ENCODE measurements at places on chromosomes 1 and 21. TPM values are rescaled to one million over a fixed set of nuclear protein-coding genes. Genes with fewer than 3 reads are reported as not detected.

The CCT3 gene
- 497 TPM for total RNA-seq

DNA sequence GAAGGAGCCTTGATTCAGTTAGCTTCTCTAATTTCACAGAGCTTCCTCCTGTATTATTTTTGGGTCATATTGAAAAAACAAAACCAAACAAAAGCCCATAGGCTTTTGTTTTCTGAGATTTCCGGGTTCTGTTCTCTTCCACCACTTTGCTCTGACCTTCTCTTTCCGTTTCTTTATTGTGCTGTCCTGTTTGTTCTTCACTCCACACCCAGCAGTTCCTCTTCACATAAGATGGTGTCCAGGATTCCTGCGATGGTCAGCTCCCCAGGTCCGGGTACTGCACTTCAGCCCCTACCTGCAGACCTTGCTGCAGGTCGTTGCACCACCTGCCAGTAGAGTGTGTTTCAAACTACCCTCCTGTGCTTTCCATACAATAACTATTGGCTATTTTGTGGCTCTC lies 44.6 kb downstream of the GLUL start:
- DNase-seq: no peak

- DNase-seq: peak; percentile 65
Observed at GRCh38 chr1:18955441-18956192, 859 bp downstream of the IFFO2 start.

DNA sequence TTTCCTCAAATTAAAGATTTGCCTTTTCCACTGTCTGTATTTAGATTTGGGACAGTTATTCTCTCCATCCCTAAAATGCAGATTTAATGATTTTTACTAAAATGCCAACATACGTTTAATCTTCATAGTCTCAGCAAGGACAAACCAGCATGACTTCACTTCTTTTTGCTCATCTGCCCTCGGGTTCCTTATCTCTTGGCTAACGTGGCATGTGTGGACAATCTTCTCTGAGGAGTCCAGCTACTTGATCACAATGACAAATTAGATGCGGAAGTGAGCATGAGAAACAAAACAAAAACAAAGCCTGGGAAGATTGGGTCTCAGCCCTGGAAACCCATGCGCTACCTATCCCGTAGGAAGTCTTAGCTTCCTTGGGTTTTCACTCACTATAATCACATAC lies 1.0 kb downstream of the MRAP start:
- no peak for DNase-seq

- DNase-seq: peak; percentile 49
Observed at GRCh38 chr1:15417059-15417934, 7.6 kb downstream of the EFHD2 start.

The ABCA4 gene
- total RNA-seq: not detected

GRCh38 chr1:203126866-203127665 lies 460 bp upstream of the ADORA1 start:
- no peak for DNase-seq

The LRRC39 gene
- 0.40 TPM for total RNA-seq

The OR2T2 gene
- total RNA-seq: not detected

- no peak for DNase-seq
Observed at GRCh38 chr21:45217010-45217409, 70.7 kb downstream of the POFUT2 start.

DNA sequence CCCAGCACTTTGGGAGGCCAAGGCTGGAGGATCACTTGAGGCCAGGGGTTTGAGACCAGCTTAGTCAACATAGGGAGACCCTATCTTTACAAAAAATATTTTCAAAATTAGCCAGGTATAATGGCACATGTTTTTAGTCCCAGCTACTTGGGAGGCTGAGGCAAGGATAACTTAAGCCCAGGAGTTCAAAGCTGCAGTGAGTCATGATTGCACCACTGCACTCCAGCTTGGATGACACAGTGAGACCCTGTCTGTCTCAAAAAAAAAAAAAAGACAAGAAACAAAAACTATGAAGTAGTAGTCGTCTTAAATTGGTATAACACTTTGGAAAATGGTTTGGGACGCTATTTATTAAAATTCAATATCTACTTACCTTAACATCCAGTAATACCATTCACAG lies 7.7 kb downstream of the AIM2 start:
- DNase-seq: no peak

The DNAJC16 gene
- 12.8 TPM for total RNA-seq

DNA sequence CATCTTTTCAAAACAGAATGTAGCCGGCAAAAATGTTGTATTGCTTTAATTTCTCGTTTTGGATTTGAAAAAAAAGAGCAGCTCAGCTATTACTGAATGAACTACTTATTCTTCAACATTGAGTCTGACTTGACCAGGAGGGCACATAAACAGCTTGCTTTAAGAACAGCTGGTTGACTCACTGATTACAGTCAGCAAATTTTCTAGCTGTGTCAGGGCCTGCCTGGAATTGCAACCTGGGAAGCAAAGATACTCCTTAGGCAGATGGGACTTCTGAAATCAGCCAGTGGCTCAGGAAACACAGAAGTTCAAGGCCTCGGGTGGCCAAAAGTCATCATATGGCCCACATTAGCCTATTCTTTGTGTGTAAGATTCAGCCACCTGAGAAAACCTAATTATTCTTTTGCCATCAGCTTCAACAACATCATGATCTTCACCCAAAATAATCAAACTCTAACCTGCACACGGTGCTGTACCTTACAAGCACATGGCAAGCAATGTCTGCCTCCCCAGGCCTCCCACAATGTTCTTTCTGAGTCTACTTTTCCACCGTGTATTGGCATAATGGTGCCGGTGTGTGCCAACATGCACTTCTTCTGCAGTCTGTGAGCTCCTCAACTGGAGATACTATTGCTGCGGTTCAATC lies 307.2 kb downstream of the HHIPL2 start:
- DNase-seq: no peak

- DNase-seq: no peak
Observed at GRCh38 chr1:60589046-60589748, 493.2 kb upstream of the NFIA start.

- DNase-seq: no peak
Observed at GRCh38 chr21:36828891-36829515, 130.1 kb downstream of the SIM2 start.

- no peak for DNase-seq
Observed at GRCh38 chr1:33399375-33399774, 31.5 kb downstream of the PHC2 start.

- no peak for DNase-seq
Observed at GRCh38 chr1:235069577-235070563, 58.8 kb downstream of the TOMM20 start.

The OR2L3 gene
- total RNA-seq: not detected

DNA sequence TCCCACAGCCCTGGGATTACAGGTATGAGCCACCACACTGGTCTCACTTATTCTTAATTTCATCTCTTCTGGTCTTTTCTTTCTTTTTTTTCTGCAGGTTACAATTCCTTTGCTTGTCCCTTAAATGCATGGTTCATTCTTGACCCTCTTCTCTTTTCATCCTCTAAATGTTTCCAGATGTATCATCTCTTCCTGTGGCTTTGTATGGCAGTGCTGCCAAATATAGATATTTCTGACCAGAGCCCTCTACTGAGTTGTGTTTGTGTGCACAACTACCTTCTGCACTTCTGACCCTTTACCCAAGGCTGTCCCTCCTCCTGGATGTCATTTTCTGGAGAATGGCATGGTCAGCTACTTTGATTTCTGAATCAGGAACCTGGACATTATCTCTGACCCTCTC lies 32.5 kb downstream of the OLFML3 start:
- no peak for DNase-seq

DNA sequence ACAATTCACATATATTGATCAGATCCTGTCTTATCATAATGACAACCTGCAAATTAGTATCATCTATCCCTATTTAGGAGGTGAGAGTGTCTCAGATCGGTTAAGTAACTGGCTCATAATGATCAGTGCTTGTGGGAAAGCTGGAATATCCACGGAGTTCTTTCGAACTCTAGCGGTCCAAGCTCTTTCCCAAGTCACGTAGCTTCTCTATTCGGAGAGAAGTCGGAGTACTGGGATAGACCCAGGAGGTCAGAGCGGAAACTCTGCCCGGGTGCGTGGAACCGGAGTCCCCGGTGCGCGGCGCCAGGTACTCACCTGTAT lies 339 bp downstream of the PTGS2 start:
- no peak for DNase-seq

- DNase-seq: no peak
Observed at GRCh38 chr1:7120863-7121621, 335.8 kb downstream of the CAMTA1 start.

The ORC1 gene
- total RNA-seq: 54.3 TPM

DNA sequence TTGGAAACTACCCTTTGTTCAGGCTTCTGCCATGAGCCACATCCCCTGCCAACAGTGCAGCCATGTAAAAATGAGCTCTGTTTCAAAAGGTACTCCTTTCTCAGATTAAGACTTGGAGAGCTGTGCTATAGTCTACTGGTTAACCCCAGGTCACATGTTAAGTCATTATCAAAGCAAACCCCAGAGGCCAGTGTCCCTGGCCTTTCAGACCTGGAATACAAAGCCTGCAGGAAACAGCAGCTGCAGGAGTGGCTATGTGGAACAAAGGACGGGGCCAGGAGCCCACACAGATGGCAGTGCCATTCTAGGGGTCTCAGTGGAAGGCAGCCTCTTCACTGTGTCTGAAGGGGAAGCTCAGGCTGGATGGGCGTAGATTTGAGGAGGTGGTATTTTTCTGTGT lies 6.7 kb downstream of the ZNF496 start:
- DNase-seq: no peak

GRCh38 chr1:177343445-177343844 lies 172.7 kb downstream of the BRINP2 start:
- no peak for DNase-seq

DNA sequence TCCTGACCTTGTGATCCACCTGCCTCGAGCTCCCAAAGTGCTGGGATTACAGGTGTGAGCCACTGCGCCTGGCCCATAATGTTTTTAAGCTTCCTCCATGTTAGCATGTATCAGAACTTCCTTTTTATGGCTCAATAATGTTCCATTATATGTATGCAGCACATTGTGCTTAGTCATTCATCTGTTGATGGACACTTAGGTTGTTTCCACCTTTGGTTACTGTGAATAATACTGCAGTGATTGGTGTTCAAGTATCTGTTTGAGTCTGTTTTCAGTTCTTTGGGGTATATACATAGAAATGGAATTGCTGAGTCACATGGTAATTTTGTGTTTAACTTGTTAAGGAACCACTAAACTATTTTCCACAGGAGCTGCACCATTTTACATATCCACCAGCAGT lies 17.7 kb downstream of the CMPK1 start:
- DNase-seq: no peak

The ATP1A4 gene
- not detected for total RNA-seq

DNA sequence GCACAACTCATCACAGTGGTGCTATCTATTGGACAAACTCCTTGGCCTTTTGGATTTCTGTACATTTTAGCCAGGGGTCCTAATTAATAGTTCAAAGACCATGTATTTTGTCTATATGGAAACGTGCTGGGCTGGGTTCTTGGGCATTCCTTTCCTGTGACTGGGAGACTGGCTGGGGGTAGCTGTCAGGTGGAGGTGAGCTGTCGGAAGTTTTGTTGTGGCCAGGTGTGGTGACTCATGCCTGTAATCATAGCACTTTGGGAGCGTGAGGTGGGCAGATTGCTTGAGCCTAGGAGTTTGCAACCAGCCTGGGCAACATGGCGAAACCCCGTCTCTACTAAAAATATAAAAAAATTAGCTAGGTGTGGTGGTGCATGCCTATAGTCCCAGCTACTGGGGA lies 392.4 kb downstream of the RPS6KC1 start:
- DNase-seq: no peak

GRCh38 chr1:90370686-90371447 lies 346.2 kb downstream of the BARHL2 start:
- no peak for DNase-seq

- DNase-seq: peak; percentile 67
Observed at GRCh38 chr1:205805082-205805711, 7.8 kb downstream of the SLC41A1 start.

GRCh38 chr21:15543473-15543872 lies 186.3 kb upstream of the USP25 start:
- no peak for DNase-seq

The DTL gene
- total RNA-seq: 104 TPM

DNA sequence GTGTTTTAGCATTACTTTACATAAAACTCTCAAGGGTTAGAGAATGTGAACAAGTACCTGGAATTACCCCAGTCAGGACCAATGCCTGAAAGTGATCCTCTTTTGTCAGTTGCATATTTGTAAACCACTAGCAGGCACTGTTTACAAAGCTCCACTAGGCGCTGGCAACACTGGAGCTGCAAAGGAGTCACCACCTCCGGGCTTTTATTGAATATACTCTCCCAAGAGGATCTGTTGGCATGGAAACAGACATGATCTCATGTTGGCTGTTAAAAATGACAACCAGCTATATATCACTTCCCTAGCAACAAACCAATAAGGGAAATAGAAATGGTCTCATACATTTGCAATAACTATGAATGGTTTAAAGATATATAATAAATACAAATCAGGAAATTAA lies 116.0 kb downstream of the TTLL7 start:
- DNase-seq: no peak

The TEDDM1 gene
- not detected for total RNA-seq

The PLPPR4 gene
- not detected for total RNA-seq

DNA sequence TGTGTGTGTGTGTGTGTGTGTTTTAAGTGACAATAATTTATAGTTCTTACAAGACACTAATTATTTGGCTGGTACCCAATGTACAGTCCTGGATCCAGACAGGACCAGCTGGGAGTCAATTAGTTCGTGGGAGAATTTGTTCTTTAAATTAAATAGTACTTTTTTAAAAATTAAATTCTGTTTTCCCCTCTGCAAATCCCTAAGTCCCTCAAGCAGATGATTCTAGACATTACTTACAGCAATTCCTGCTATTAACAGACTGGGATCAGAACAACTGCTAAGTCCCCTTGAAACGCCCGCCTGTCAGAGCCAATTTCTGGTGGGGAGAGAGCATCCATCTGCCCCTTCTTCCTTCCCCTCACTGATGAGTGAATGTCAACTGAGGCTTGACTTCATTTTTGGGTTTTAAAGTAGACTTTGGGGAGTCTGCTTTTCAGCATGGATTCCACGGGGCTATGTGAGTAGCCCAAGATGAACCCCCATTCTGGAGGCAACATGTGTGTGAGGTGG lies 83.9 kb downstream of the SMYD2 start:
- DNase-seq: no peak

The HSD3B2 gene
- not detected for total RNA-seq

The FALEC gene
- total RNA-seq: not detected

The SPATA17 gene
- not detected for total RNA-seq

The WNT9A gene
- total RNA-seq: not detected

The PTPN7 gene
- 317 TPM for total RNA-seq

The CFHR1 gene
- not detected for total RNA-seq

DNA sequence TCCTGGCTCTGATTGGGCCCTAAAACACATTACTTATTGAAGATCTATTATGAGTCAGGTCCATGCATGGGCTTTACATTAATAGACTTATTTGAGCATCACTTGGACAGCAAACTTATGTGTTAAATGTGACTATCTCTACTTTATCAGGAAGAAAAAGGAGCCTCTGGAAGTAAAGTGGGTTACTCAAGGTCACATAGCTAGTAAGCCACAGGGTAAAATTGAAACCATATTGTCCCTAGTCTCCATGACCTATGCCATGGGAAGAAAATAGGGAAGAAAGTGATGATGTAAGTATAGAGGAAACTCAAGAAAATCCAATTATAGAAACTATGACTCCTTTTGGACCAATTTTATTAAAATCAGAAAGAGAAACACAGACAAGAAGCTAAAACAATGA lies 555.3 kb downstream of the NUF2 start:
- DNase-seq: no peak
